ENCODE measurements at places on chromosomes 3 and 15.

GRCh38 chr3:145536461-145536860 lies 624.5 kb downstream of the PLOD2 start:
- no peak overlapping the region for H3K4me3 ChIP-seq
- no peaks in the 10 kb centered on the region for H3K36me3 ChIP-seq
- no peaks in the 10 kb centered on the region for H3K27me3 ChIP-seq
- H3K4me1 ChIP-seq = no peaks in the 10 kb centered on the region

DNA sequence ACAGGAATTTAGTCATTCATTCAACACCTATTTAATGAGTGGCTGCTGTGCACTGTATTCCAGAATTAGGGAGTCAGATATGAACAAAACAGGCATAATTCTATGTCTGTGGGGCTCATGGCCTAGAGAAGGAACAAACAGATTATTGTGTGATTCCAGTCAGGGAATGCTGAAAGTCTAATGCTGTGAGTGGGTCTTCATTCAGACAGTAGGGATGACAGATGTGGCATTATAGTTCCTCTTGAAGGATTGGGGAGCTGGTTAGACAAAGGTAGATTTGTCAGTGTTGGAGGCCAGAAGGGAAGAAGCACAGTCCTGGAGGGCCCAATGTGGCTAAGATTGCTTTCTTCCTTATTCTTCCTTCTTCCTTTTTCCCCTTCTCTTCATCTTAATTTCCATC lies 226.4 kb upstream of the EIF1B start:
- no peaks in the 10 kb centered on the region for H3K36me3 ChIP-seq
- H3K4me1 ChIP-seq = no peaks in the 10 kb centered on the region
- H3K27ac ChIP-seq = no peak overlapping the region
- no peak for DNase-seq
- H3K27me3 ChIP-seq = no peaks in the 10 kb centered on the region

DNA sequence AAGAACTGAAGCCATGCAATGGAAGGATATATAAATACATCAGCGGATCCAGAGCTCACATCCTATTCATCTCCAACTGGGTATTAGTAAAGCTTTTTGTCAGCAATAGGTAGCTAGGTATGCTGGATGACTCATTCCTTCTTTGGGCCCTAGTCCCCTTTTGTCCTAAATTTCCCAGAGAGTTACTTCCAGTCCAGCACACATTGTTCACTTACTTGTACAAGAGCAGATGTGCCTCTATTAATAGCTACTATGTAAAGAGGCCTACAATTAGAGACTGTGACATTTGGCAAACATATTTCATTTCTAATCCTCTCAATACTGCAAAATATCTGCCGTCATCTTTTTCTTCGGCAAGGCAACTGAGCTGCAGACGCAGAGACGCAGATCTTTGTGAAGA lies 1.7 kb upstream of the SLC4A7 start:
- no peaks in the 10 kb centered on the region for H3K27me3 ChIP-seq
- H3K27ac ChIP-seq = no peak overlapping the region
- DNase-seq = no peak

DNA sequence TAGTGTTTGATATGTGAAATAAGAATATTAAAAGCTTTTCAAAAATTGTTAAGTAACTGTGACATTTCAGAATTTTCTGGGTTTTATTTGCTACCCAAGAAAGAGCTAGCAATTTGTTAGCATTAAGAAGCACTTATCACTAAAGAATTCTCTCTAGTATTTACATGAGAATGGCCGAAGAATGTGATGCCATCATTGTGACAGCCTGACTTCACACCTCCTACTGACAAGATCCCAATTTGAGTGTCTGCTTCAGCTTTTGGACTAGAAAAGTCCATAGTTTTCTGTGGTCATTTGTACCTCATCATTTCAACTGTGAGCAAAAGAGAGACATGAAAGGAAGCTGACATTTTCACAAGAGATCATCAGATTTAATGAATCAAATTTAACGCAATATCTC lies 548.1 kb upstream of the AGTR1 start:
- H3K36me3 ChIP-seq = no peaks in the 10 kb centered on the region
- no peak overlapping the region for H3K27ac ChIP-seq
- H3K4me3 ChIP-seq = no peak overlapping the region
- no peaks in the 10 kb centered on the region for H3K27me3 ChIP-seq
- H3K4me1 ChIP-seq = no peaks in the 10 kb centered on the region

GRCh38 chr3:115418583-115418982 lies 204.7 kb upstream of the GAP43 start:
- no peaks in the 10 kb centered on the region for H3K36me3 ChIP-seq
- no peak for DNase-seq
- H3K27me3 ChIP-seq = no peaks in the 10 kb centered on the region
- no peak overlapping the region for H3K4me3 ChIP-seq
- no peaks in the 10 kb centered on the region for H3K4me1 ChIP-seq
- no peak overlapping the region for H3K27ac ChIP-seq

DNA sequence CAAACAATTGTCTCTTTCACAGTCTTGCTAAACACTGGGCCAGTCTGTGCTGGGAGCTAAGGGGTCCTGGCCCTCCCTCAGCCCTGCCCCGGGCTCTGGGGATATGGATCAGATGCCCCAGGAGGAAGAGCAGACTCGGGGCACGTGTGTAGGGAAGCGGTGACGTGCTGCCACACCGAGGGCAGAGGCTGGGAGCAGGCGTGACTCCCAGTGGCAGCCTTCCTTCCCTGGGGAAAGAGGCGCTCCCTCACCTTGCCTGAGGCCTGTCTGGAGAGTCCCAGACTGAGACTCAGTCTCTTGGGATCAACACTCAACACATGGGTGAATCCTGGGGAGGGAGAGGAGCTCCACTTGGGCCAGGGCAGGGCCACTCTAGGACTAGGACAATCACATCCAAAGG lies 54.1 kb upstream of the GRIP2 start:
- peaks cover 7% of the 10 kb centered on the region for H3K27me3 ChIP-seq
- DNase-seq = no peak
- no peaks in the 10 kb centered on the region for H3K36me3 ChIP-seq
- no peak overlapping the region for H3K27ac ChIP-seq
- no peaks in the 10 kb centered on the region for H3K4me1 ChIP-seq

- no peak overlapping the region for H3K27ac ChIP-seq
- no peak overlapping the region for H3K4me3 ChIP-seq
- no peak for DNase-seq
- H3K36me3 ChIP-seq = no peaks in the 10 kb centered on the region
- H3K27me3 ChIP-seq = no peaks in the 10 kb centered on the region
- H3K4me1 ChIP-seq = no peaks in the 10 kb centered on the region
Observed at GRCh38 chr15:71239592-71240364, 124.5 kb downstream of the THSD4 start.

DNA sequence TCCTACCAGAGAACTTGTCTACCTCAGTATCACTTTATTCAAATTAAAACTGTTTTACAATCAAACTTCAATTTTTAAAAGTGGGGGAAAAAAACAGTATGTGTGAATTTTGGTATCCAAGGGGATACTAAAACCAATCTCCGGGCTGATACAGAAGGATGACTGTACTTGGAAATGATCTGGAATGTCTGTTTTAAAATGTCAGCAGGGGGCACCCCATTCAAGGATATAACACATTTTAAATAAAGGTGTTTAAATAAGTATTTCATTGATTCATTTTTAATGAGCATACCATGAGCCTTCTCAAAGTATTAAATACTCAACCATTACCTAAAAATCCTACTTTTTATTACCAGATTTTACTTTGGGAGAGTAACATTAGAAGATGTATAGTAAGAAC lies 67.9 kb downstream of the ULK4 start:
- no peak for DNase-seq
- peaks cover 7% of the 10 kb centered on the region for H3K36me3 ChIP-seq
- no peak overlapping the region for H3K4me3 ChIP-seq
- no peaks in the 10 kb centered on the region for H3K4me1 ChIP-seq
- H3K27me3 ChIP-seq = no peaks in the 10 kb centered on the region

DNA sequence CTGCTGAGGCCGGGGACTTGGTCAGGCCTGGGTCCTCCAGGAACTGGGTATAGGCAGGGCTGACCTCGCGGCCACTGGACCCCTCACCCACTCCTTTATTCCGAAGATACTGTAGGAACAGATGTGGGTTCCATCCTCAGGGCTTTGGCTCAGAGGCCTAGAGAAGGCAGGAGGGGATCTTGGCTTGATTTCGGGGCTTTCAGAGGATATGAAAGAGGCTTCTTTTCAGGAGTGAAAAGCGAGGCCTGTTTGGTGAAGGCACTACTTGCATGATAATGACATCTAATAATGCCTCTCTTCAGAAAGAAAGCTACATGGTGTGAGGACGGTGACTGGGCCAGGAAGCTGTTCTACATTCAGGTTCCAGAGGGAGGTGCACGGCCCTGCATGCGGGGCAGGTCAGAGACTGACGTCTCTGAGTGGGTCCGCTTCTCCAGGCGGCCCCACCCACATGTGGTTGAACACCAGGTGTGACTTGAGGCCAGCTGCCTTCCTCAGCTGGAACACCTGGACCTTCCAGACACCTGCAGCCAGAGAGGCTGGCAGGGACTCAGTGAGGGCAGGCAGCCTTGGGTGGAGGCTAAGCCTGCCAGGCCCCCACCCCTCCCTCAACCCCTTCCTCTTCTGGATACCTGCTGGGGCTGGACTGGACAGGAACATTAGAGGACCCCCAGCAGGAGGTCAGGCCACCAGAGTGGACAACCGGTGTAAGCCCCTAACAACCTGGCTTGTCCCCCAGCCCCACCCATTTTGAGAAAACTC lies 31.1 kb upstream of the HHATL start:
- no peak overlapping the region for H3K27ac ChIP-seq
- H3K36me3 ChIP-seq = no peaks in the 10 kb centered on the region
- DNase-seq = no peak
- H3K27me3 ChIP-seq = peaks cover 2% of the 10 kb centered on the region
- no peaks in the 10 kb centered on the region for H3K4me1 ChIP-seq
